Iris pigment epithelial cell (primary cell): ENCODE measurements at places on chromosomes 6 and 20.

- DNase-seq = no peak
Observed at GRCh38 chr20:34507702-34508413, 8.4 kb upstream of the DYNLRB1 start.

DNA sequence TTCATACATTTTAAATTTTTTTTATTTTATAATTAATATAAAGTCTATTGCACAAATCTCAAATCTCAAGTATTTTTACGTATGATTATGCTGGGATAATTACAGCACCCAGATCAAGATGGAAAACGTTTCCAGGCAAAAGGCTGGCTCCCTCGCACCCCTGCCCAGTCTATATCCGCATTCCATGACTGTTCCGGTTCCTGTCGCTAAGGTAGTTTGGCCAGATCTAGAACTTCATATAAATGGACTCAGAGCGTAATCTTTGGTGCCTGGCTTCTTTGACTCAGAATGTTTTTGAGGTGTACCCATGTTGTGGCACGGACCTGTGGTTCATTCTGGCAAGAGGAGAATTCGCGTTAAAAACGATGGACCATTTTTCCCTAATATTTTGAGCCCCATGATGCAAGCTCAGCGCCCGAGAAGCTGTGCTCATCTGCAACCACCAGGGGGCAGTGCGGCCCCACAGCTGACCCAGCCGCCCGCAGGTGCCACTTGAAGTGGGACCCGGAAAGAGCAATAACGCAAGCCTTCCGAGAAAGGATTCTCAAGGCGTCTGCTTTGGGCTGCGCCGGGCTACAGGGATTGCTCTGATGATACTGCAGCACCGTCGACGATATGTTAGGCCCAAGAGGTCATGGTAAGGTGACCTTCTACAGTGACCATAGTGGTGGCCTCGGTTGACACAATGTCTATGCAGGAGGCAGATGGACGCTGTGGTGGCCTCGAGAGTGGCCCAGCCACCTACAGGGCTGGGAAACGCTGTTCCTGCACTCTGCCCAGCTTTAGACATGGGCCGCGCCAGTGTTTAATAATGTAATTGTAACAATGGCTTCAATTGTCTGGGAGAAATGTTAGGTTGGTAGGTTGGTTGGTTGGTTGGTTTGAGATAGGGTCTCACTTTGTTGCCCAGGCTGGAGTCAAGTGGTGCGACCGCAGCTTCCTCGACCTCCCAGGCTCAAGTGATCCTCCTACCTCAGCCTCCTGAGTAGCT is 160.1 kb downstream of the ZMYND8 start:
- DNase-seq = peak; percentile 59

GRCh38 chr20:21167261-21167660 is 41.4 kb downstream of the KIZ start:
- DNase-seq = no peak

DNA sequence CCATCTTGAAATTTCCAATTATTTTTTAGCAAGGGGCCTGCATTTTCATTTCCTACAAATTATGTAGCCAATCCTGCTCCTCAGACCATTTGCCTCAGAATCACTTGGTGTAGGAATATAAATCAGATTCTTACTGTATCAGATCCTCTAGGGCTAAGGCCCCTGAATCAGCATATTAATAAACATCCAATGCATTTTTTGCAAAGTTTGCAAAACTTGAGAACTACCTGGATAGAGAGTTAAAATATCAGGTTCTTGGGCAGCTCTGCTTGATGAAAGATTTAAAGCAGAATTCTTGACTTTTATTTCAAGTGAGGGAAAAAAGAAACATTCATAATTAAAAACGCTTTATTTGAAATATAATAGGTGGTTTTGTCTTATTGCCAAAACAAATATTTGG is 82.2 kb upstream of the MAN1A1 start:
- no peak for DNase-seq

- DNase-seq = no peak
Observed at GRCh38 chr6:118700531-118700930, 49.1 kb upstream of the CEP85L start.

DNA sequence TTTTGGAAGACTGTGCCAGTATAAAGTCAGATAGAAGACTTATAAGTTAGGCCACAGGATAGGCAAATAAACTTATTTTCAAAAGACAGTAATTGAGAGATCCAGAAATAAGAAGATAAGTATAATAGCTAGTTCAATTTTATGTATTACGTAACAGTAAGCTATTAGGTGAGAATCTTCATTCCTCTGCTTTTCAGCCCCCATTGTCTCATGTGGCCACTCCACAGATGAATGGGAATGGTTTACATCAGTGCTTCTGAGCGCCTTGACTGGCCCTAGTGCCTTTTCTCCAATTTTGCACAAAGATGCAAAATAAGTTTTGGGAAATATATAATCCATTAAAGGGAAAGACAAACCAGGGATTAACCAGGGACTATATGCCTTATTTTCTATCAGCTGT is 550.5 kb downstream of the MMUT start:
- DNase-seq = no peak

- DNase-seq = peak; percentile 75
Observed at GRCh38 chr6:10369896-10370295, 45.0 kb downstream of the TFAP2A start.

DNA sequence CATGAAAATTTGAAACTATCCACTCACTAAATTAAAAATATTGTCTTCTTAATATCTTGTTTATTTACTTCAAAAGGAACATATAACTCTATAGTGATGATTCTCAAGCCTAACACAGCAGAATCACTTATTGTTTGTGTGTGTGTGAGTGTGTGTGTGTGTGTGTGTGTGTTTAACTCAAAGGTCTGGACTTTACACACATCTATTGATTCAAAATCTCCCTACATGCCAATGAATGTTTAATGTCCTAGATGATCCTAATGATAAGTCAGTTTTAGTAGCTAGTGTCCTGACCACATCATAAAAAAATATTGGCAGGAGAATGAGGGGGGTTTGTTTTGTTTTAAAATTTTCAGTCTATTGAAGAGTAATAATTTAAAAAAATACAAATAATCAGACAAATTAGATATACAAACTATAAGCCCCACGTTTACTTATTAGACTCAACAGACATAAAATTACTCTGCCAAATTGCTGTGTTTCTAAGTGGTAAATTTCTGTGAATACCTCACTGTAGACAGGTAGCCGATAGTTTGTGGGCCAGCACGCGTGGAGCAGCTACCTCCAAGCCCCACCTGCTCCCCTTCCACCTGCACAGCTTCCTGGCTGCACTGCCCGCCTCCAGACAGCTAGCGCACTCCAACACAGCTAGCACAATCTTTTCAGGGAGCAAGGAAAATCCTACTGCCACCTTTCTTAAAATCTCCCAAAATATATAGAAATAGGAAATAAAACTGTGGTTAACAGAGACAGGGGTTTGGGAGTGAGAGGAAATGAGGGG is 349.6 kb downstream of the PKHD1 start:
- no peak for DNase-seq

DNA sequence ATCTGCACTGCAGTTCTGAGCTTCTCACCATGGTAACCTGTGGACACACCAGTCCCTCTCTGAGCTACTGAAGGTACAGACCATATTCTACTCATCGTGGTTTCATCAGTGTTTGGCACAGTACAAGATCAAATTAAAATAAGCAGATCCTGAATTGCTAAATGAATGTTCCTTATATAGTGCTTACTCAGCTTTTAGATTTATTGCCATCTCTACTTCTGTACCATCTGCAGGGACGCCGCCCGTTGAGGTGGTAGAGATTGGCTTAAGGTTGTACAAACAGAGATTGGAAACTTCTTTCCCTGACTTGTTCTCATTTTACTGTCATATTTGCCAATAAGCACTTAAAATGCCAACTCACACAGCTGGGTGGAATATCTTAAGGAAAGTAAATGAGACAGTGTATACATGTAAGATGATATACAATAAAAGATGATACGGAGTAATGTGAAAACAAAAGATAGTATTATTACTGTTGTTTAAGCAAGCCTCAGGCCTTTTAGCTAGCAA is 223.4 kb upstream of the FOXQ1 start:
- no peak for DNase-seq

- peak; percentile 59 for DNase-seq
Observed at GRCh38 chr6:16982807-16983206, 119.0 kb upstream of the STMND1 start.

DNA sequence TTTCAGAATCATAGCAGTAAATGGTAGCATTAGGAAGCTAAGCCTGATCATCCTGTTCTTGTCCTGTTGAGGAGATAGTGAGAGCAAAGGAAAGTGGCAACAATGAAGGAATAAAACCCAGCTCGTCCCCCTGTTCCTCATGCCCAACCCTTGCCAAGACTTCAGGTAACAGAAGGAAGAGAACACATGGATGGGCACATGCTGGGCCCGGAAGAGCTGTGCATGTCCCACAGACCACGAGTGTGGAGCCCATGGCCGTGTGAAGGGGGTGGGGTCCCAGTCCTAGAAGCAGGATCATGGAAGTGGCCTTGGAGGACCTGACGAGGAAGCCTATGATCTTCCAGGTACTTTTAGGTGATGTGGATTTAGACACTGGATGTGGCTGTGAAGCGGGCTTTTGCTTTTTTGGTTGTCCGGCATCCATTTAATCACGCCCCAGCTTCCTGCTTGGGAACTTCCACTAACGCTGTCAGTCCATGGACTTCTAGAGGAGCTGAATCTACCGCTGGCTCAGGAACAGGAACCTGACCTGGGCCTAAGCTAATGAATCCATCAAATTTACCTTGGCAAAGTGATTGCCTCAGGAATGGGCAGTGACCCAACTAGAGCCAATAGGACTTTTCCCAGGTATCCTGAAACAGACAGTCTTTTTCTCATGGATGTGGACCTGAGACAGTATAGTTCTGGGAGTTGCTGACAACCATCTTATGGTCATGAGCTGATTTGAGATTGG is 79.3 kb upstream of the ARMC2 start:
- no peak for DNase-seq

GRCh38 chr6:119479860-119480655 is 130.5 kb upstream of the MAN1A1 start:
- DNase-seq = peak; percentile 44

DNA sequence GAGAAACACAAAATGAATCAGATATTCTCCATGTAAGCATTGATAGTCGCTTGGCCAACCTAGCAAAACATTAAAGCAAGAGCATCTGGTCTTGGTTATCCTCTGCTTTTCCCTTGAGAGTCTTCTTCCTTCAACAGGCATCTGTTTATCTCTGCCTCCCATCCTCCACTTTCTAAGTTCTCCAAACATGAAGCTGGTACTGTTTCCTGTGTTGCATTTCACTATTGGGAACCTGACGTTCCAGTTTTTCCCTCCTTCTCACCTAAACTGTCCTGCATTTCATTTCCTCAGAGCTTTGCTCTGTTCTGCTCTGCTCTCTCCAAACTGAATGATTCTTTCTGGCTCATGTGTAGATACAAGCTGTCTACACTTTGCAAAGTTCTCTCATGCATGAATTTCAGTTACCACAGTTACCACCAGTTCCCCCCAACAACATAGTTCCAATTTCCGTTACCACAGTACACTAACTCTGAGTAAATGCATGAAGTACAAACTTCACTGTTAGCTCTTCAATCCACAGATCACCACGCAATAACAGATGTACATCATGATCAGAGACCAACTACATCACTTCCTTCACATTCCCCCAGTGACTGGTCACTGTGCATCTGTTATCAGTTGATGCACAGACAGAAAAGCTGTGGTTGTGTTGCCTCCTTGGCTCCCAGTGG is 86.7 kb upstream of the F13A1 start:
- DNase-seq = no peak

DNA sequence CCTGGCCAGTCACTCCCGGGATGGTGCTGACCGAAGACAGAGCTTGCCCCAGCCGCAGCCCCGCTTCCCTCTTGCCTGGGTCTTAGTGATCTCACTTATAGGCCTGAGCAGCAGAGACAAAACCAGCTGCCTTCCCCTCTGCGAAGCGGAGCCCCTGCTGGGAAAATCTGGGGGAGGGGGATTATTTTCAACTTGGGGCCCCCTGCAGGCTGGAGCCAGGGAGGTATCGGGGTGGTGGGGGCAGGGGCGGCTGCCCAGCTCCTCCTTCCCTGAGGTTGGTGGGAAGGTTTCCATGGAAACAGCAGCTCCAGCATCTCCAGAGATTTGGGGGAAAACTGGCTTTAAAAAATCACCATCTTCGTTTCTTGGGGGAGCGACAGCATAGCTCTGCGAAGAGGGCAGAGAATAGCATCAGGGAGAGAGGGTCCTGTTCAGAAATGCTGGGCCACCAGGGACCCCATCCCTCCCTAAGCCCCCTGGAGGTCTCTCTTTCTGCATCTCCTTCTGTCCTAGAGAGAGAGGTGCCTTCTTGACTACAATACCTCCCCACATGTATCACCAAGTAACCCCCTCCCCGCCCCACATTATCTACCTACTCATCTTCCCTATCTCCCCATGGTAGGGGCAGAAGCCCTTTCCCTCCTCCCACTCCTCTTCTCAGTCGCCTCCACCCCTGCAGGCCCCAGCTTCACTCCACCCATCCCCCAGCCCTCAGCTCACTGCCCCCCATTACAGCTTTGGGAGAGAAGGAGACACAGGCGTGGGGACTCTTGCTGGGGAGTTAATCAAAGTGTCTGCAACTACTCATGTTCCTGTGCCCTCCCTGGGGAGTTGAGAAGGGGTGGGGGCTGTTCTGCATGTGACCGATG is 88.4 kb upstream of the CCDC167 start:
- DNase-seq = no peak

GRCh38 chr6:89693207-89693606 is 54.7 kb upstream of the LYRM2 start:
- peak; percentile 10 for DNase-seq

- no peak for DNase-seq
Observed at GRCh38 chr6:15575357-15576033, 87.3 kb downstream of the DTNBP1 start.

GRCh38 chr20:47256668-47257236 is 99.7 kb downstream of the ZMYND8 start:
- DNase-seq = peak; percentile 66

DNA sequence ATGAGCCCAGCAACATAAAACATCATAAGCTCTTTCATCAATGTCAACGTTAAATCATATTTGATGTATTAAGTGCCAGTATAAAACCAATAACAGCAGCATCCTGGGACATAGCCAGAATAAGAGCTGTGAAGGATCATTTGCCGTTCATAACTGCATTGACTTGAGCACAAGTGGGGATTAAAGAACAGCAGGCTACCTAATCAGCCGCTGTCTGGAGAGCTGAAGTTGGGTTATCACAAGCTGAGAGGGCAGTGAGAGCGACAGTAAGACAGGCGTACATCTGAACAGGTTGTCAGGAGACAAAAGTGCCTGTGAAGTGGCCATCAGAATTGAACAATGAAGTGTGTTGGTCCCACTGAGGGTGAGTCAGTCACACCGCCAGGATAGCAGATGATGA is 269.6 kb downstream of the GRIK2 start:
- no peak for DNase-seq

DNA sequence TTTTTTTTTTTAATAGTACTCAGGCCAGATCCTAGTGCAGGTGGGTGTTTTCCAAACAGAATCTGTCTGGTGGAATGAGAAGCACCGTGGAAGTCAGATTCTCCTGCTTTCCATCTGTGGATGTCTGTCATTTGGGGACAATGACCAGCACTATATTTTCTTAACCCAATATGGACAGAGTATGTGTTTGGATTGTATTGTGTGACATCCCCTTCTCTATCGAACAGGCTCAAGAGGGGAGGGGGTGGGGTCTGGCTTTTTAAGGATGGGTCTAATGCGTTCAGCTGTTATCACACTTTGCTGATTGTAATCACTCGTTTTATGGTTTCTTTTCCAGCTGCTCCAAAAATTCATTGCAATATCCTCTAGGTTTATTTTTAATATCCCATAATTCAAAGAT is 197.5 kb upstream of the CEP162 start:
- no peak for DNase-seq
